ENCODE measurements at places on chromosomes 5 and 9.
A peak's percentile ranks its signal among the peaks of the same experiment; 100 is the strongest.

GRCh38 chr5:16975950-16976624 lies 40.0 kb upstream of the MYO10 start:
- no peak for DNase-seq

DNA sequence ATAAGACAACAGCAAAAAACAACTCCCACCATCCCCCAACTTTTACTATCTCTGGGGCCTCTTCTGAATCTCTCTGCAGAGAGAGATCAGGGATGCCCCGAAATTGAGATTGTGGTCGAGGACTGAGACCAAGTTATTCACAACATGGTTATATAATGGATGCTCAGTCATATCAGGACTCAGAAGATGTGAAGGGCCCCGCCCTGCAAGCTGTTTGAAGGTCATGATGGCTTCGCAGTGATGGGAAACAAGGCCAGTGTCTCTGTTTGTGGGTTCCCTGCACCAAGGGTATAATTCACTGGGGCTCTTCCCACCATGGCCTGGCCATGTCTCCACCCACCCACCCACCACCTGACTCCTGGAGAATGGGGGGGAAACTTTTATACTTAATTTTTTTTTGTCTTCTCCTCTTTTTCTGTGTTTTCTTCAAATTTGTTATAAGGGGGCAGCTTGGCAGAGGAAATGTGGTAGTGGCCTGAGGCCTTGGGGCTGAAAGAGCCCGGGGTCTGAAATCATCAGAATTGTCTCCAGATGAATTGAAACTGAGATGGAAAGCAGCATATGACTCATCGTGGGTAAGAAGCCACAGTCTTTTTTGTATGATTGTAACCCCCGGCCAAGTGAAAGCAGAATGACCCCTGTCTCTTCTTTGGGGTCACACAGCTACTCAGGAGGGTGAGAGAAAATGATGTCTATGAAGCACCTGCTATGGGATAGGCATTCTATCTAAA lies 15.0 kb upstream of the TEX48 start:
- no peak for DNase-seq

- DNase-seq = peak; percentile 71
These were observed 146.2 kb upstream of the RASA1 start for GRCh38 chr5:87121304-87122150.

DNA sequence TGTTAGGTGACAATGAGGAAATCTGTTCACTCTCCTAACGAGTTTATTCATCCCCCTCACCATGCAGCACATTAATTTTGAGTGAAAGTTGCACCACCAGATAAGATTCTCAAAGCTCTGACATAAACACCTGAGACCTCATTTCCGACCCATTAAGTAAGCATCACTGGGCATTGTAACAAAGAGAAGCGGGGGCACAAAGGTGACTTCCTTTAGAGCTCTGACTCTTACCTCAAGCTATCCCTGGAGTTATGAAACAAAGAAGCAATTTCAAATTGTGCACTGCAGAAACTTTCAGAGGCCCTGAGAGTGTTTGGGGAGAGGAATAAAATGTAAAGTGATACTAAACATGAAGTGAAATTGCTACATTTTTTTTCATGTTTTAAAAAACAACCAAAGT lies 29.5 kb downstream of the C5orf15 start:
- DNase-seq = no peak

- DNase-seq = no peak
These were observed 4.2 kb upstream of the WDR5 start for GRCh38 chr9:134131471-134132207.

- no peak for DNase-seq
These were observed 121.2 kb upstream of the LIFR start for GRCh38 chr5:38677636-38678035.
